ENCODE measurements at places on chromosomes 13 and 19.

GRCh38 chr19:18304458-18305310 is 18.2 kb downstream of the LSM4 start:
- DNase-seq = peak; percentile 58

GRCh38 chr13:50800091-50800739 is 43.3 kb downstream of the DLEU7 start:
- DNase-seq = no peak

GRCh38 chr13:29434217-29434945 is 161.1 kb downstream of the SLC7A1 start:
- DNase-seq = peak; percentile 51

- DNase-seq = no peak
Measured at GRCh38 chr13:65946387-65946786, 1283.7 kb downstream of the PCDH9 start.

GRCh38 chr19:45825917-45826893 is 11.1 kb upstream of the RSPH6A start:
- DNase-seq = no peak
